Fibroblast of skin of left biceps (primary cell): ENCODE measurements at places on chromosomes 4 and X.

DNA sequence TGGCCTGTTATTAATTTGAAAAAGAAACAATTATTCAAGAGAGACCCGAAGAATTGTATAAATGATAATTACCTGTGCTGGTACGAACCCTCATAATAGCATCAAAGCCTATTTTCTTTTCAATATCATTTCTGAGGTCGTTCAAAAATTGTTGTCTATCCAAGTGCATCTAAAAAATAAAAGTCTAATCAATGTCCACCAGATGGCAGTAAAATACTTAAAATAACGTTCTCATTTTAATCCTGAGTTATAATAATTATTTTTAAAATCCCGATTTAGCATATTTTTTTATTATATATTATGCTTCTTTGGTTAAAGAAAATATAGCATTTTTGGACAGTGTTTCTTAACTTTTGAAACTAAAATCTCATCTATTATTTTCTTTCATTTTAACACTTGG, 55.7 kb downstream of the METTL14 start:
- no peak for DNase-seq

- DNase-seq = no peak
These were observed 77.8 kb downstream of the LRP2BP start for GRCh38 chr4:185317880-185318279.

DNA sequence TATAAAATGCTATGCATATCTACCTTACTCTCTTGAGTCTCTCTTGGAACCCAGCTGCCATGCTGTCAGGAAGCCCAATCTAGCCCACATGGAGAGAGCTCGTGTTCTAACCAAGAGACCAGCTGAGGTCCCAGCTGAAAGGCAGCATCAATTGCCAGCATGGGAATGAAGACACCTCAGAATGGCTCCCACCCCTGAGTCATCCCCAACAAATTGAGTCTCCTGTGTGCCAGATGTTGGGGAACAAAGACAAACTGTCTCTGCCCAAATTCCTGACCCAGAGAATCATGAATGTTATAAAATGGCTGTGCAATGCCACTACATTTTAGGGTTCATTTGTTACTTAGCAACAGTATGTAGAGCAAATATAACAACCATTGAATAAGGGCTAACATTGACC, 105.2 kb upstream of the STX18 start:
- DNase-seq = no peak

DNA sequence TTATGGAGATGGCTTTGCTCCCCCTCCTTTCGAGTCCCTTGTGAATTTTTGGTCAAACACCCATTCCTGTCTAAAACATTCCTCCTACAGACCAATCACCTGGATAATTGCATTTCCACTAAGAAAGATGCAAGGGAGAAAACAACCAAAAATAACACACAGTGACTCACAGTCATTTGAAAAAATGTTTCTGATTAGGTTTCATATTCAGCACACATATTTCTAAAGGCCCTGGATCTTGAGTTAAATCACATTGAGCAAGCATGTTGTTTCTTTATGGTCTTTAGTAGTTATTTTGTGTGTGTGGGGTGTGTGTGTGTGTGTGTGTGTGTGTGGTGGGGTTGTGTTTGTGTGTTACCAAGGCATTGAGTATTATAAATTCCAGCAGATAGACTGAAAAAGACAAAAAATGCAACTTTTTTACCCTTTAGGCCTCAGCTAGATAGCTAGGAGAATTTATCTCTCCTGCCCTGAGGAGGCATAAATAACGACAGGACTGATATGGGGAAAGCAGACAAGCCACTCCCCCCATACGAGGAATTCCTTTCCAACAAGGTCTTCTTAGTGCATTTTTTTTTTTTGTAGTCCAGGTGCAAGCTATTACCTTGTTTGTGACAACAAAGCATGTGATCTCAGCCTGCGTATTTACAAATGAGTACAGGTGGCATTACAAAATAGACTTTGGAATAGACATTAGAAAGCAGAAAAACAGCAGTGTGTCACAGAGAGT, 265.4 kb upstream of the ADGRL3 start:
- no peak for DNase-seq
